Stimulated activated CD4-positive, alpha-beta T cell treated with anti-CD3 and anti-CD28 coated beads, Interleukin-1b, Interleukin-23, amount 100 ng/mL, for 1 hour (primary cell): ENCODE measurements at places on chromosomes 6 and 20.

DNA sequence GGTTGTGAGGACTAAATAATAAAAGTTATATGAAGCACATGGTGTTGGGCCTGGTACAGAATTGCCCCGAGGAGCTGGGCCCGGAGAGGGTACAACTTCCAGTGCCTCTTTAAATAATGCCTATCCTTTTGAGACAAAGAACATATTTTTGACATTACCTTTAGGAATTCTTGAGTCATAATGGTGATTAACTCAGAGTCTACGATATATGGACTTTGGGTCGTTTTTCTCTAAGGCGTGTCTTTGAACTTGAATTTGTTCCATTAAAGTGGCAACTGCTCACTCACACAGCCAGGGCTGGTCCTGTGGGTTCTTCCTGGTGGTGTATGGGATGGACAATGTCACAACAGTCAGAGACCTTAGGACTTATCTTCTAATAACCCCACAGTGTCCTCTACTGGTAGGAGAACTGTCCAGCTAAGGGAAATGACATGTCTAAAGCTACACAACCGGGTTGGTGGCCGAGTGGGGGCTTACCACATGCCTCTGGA is 106.5 kb downstream of the CDC5L start:
- no peak for DNase-seq

DNA sequence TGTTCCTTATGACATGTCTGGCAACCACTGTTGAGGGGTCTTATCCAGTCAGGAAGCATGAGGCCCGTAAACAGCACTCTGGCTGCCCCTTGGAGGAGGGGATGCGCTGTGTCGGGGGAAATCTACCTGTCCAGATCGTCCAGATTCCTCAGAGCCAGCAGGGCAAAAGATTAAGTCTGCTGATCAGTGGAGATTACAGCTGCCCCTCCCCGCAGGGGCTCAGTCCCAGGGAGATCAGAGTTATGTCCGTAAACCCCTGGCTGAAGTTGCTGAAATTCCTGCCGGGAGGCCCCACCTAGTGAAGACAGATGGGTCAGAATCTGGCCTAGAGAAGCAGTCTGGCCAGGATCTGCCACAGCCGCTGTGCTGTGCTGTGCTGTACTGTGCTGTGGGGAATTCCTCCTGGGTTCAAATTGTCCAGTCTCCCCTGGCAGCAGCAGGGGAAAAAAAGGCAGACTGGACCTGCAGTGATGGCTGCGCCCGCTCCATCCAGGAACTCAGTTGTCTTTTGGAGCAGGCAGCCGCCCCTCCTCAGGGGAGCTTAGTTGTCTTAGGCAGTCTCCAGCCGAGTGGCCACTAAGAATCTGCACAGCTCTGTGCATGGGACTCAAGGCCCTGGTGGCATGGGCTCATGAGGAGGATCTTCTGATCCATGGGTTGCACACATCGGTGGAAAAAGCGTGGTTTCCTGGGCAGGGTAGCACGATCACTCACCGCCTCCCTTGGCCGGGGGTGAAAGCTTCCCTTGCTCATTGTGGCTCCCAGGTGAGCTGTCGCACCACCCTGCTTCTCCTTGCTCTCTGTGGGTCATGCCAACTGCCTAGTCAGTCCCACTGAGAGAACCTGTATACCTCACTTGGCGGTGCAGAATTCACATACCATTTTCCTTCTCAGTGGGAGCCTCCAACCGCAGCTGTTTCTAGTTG is 1368.8 kb upstream of the ADGRB3 start:
- no peak for DNase-seq

DNA sequence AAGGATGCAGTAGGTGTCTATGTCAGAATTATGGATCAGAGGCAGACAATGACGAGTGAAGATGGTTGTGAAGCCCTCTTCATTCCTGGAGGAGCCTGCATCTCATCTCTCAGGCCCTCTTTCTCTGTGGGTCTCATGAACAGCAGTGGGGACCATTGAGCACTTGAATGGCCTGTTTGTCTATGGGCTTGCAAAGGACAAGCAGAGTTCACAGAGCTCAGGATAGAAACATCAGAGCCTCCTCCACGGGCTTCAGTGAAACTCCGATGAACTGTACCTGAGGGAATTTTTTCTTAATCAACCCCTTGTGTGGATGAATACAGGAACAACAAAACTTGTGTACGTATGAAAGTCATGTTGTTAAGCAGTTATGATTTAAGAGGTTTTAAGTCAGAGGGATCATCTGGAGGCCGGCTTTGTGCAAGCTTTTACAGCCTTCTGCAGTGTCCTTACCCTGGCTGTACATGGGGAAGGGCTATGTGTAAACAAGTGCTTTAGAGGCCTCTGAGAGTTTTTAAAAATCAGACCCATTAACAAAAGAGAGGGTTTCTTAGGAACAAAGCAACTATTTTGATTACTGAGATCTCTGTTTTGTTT is 29.7 kb upstream of the PI16 start:
- no peak for DNase-seq

- DNase-seq: no peak
Measured at GRCh38 chr20:16292226-16292880, 280.9 kb downstream of the KIF16B start.

GRCh38 chr20:19828232-19828631 is 70.2 kb downstream of the RIN2 start:
- DNase-seq: no peak

GRCh38 chr6:149846321-149846720 is 17.8 kb downstream of the LRP11 start:
- DNase-seq: no peak

GRCh38 chr6:38637756-38638155 is 2.0 kb downstream of the BTBD9 start:
- no peak for DNase-seq

DNA sequence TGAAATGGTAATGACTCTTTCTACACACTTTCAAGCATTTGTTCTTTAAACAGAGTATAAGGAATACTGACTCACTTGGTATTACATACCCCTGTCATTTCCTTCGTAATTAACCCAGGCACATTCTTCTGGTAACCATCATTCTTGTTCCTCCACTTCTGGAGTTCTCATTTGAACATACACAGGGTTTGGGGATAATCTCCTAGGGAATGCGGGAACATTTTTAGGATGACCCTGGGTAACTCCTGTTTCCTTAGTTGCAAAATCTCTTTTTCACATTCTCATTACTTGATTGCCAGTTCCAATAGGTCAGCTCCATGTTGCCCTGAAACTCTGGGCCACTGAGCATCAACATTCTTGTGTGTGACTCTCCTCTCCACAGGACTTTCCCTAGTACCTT is 51.5 kb upstream of the E2F3 start:
- no peak for DNase-seq

DNA sequence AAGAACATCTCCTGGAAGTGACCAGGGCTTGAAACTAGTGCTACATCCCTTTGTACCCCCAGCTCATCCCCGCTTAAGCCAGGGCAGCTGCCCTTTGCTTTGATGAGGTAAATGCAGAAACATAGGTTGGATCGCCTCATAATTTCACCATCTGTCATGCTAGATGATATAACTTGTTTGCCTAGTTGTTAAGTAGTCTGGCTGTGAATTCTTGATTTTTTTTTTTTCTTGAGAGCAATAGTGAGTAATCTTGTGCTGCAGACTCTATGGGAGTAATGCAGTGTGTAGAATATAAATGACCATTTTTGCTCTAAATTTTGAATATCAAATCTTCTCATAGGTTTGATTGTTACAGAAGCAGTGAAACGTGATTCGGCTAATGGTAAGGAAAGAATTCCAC is 4.1 kb downstream of the TRDN start:
- no peak for DNase-seq

DNA sequence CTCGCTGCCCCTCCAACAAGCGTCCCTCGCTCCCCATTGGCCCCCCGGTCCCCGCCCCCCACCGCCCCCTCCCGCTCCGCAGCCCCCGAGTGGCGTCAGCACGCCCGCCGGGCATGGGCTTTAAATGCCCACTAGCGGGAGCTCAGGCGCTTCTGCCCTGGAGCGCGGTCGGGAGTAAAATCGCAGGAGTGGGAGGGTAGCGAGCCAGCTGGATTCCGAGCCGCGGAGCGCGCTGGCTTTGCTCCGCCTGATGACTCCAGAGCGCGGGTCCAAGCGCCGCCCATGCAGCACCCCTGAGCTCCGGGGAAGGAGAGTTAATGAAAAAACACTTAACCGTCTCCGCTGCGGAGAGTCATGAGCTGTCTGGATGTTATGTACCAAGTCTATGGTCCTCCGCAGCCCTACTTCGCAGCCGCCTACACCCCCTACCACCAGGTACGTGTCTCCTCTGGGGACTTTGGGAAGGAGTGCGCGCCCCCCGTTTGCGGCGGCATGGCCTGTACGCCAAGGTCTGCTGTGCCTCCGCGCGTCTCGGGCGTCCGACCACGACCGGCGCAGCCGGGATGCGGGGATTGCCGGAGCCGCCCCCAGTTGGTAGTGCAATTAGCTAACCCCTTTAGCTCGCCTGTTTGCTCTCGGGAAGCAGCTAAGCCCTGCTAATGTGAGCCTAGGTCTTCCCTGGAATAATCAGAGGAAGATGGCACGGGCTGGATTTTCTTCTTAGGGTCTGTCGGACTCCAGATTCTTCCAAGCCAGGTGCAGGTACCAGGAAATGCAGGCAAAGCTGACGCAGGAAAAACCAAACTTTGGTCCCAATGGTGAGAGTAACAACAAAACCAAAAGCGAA is at the start of gene VGLL2:
Gene VGLL2 (plus strand): TSS at position 149 of the 847 bp plus-strand sequence. CDS start 206 bp downstream, at position 355.
- DNase-seq: no peak

GRCh38 chr6:44104481-44105021 is 22.7 kb downstream of the MRPL14 start:
- no peak for DNase-seq

DNA sequence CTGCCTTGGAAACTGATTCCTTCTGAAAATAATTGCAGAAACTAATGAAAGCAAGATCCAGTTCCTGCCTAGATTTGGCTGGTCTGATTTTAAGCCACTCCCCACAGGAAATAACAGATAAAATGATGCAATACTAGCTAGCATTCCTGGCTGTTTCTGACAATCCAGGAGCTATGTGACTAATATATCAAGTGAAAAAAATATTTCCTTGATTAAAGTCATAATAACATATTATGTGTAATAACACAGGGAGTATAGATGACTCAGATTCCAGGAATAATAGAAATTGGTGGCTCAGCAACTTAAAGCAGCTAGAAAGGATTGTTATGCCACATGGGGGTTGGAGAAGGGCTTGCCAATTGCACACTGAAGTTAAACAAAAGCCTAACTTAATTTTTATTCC is 182.7 kb upstream of the SALL4 start:
- DNase-seq: no peak

DNA sequence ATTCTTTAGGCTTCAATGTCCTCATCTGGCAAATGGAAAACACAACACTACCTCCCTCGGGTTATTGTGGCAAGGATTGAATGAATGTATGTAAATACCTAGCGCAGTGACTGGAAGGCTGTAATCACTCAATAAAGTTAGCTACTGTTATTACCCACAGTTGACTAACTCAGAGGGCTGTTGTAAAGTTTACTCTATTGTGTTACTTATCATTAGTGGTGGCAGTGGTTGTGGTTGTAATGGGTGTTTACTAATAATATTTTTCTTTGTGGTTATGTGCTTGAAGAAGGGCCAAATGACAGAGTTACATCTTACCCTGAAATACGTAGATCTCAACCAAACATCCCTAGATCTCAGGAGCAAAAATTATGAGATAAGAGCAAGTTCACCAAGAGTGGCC is 42.0 kb upstream of the PXDC1 start:
- DNase-seq: no peak

DNA sequence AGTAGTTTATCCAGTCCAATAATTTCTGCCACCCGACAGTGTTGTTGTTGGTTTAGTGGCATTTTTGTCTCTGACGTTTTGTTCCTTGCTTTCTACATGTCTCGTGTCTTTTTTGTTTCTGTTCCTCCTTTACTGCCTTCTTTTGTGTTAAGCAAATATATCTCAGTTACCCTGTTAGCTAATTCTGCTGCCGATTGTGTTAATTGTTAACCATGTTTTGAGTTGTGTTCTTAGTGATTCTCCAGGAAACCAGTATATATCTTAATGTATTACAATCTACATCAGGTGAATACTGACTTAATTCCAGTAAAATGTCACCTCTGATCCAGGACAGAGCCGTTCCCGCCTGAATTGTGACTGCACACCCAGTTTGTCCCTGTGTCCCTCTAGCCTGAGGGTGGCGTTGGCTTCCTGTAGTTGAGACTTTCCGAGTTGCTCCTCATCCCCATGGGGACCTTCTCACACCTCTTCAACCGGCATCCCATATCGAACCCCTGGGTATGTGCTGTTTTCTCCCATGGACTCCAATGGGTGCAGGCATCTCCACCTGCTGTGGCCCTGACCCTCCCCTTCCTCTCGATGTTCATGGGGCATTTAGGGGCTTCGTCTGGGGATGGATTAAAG is 35.8 kb upstream of the BHLHE23 start:
- DNase-seq: no peak

DNA sequence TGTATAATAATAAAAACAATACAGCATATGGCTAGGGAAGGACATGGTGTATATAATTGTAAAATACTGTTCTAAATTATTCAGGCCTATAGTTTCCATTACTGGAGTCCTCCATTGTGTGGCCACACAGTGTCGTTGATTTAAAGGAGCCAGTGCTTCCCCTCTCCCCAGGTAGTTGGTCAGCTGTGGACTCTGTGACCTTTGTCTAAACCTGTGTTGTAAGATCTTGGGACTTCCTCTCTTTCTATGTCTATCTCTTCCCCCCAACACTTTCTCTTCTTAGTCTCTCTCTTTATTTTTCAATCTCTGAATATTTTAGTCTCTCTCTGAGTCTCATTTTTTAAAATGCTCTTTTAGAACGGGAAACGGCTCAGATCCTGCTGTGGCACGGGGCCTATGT is 35.6 kb downstream of the BRPF3 start:
- no peak for DNase-seq

GRCh38 chr6:135555550-135555949 is 58.0 kb upstream of the AHI1 start:
- no peak for DNase-seq

GRCh38 chr6:107647439-107647948 is 157.6 kb downstream of the SOBP start:
- DNase-seq: no peak

DNA sequence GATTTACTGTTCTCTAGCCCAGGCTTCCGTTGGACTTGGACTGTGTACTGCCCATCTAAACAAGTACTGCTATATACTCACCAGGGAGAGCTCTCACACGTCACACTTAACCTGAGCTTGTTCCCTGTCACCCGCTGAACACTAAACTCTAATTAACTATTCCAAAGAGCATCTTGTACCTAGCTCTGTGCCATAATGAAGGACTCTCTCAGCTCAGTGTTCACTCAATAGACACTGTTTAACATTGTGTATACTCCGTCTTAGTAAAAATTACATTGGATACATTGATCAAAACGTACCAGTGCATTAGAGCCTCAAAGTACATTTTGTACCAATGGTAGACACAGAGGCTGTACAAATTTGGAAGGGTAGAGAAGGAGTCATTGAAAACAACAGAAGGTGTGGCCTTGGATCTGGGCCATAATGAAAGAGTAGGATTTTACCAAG is 55.4 kb upstream of the EPHA7 start:
- no peak for DNase-seq

- DNase-seq: no peak
Measured at GRCh38 chr6:55069132-55069781, 105.1 kb upstream of the HCRTR2 start.
